ENCODE measurements at places on chromosomes 7 and 10.

DNA sequence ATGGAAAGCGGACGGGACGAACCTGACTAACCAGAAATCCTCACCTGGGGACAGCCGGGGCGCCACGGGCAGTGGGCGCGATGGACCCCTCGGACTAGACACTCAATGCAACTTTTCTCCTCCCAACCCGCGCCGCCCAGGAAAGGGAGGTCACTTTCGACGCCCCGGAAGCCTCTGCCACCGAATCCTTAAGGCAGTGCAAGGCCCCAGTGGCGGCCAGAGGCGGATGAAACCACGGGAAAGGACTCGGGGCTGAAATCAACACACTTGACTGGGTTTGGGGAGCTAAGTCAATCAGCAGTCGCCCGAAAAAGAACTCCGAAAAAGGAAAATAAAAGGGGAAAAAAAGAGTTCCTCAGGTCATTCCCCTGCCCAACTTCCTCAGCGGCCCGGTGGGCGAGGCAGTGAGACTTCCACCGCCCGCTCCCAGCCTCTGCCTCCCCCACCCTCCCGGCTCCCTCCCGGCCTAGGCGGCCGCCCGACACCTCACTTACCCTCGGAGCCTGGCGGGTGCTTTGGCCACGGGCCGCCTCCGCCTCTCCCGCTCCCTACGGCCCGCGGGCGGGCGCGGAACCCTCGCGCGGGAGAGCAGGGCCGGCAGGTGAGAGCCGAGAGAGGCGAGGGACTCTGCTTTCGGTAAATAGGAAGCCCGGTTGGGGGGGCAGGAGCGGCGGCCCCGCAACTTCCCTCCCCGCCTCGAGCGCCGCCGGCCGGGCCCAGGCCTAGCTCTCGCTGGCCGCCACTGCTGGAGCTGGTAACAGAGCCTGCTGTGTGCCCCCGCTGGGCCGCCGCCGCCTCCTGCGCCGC, 518 bp downstream of the WAPL start:
- DNase-seq = peak; percentile 24

DNA sequence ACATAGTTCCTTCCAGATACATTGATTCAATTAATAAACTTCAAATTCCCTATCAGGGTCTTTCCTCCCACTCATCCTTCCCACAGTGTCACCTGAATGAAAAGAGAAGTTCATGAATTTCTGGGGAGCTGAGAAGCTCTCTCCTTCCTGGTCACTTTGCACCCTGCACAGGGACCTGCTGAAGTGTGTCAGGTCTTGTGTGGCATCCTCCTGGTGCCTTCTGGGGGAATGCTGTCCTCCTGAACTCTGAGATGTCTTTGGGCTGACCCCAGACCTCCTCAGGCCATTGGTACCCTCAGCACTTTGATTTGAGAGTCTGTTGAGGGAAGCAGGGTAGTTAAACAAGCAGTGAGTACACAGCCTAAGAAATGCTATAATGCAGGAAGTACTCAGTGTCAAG, 39.5 kb upstream of the ITGA8 start:
- no peak for DNase-seq

GRCh38 chr7:72504061-72504706, 92.0 kb upstream of the CALN1 start:
- DNase-seq = no peak

- no peak for DNase-seq
These were observed 453.2 kb downstream of the TNS3 start for GRCh38 chr7:47128700-47129099.

DNA sequence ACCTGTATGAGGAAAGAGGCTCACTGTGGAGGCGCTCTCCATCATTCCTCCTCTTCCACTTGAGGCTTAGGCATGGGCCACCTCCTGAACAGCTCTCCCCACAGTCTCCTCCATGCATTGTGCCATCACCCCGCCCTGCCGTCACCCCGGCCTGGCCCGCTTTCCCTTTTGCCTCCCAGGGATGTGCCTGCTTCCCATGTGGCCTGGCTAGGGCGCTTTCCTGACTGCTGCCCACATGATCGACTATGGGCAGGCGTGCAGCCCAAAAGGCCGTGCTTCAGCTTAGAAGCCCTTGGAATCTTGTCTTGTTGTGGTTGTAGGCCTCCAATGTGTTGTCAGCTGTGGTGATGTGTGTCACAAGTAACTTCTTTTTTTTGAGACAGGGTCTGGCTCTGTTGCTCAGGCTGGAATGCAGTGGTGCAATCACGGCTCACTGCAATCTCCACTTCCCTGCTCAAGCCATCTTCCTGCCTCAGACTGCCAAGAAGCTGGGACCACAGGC, 1.8 kb upstream of the ACTR3C start:
- DNase-seq = no peak

GRCh38 chr7:123864436-123864835, 19.5 kb downstream of the HYAL4 start:
- DNase-seq = no peak

DNA sequence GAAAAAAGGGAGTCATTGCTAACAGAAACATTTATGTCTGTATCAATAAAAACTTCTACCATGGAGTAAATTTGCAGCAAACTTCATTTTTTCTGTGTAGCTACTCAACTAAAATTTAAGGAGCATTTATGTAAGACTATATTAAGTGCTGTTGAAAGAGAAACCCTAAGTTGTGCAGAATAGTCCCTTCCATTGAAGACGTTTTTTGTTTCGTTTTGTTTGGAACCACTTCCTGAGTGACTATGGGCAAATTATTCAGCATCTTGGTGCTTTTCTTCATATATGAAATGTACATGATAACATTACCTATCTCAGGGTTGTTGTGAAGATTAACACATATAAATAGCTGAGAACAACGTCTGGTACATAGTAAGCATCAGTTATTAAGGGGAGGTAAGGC, 24.3 kb downstream of the SEM1 start:
- DNase-seq = no peak

DNA sequence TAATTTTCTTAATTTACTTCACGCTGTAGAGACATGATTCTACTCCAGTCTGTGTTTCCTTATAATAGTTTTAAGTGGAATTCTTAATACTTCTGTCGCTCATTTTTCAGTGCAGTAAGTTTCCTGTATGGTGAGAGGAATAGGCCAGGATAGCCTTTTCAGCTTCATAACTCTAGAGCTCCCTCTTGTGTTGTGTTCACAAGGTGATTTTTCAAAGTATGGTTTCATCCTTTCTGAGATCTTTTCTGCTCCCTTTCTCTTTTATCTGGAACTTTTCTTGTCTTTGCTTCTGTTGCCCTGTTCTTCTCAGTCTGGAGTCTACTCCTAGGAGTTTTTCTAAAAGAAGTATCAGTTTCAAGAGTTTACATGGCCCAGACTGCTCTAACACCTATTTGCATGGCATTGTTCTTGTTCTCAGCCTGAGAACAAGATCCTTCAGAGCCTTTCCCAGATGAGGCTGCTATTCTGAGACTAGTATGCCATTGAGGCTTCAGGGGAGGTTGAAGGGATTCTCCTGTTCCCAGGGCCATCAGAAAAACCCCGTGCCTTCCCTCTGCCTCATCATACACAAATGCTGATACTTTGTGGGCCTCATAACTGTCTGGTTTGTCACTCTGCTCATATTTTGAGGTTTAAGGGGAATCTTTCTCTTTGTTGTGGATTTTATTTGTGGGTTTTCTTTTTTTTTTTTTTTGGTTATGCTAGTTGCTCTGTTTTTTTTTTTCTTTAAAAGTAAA, 21.8 kb downstream of the NET1 start:
- no peak for DNase-seq

DNA sequence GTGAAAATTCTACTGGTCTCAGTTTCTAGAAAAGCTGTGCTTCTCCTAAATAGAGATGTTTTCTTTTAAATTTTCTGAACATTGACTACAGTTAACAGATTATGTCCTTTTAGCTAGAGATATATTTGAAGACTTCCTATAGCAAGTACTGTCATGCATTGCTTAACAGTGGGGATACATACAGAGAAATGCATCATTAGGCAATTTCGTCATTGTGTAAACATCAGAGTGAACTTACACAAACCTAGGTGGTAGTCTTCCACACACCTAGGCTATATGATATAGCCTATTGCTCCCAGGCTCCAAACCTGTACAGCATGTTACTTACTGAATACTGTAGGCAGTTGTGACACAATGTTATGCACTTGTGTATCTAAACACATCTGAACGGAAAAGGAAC, 28.5 kb downstream of the PIK3CG start:
- DNase-seq = no peak

DNA sequence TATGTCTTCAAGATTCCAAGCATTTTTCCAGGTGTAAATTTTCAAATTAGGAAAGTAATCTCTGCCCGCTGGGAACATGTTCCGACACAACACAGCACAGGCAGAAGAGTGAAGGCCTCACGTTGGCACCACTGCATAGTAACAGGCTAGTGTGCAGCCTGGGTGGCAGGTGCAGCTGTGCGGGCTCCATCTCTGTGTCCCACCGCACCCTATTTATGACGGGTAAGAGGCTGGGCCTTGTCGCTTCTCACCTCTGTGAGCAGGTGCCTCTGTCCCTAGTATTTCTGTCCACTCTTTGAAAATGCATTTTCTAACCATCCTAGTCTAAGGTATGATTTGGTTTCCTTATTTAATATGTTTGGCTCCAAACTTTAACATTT, 24.1 kb downstream of the VIPR2 start:
- no peak for DNase-seq

DNA sequence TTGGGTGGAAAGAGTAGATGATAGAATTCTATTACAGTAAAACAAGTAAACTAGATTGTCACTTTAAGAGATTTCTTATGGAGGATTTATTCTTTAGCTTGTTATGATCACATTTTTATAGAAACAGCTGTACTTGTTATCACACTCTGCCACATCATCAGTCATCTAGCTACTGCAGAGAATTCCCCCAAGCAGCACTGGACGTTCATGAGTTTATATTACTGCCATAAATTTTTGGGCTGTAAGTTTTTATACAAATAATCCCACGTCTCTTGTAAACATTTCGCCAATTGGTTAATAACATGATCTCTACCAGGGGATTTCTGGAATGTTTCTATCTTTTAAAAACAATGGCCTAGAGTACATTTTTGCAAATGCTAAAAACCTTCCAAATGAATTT, 238.8 kb downstream of the POLR1F start:
- DNase-seq = no peak

GRCh38 chr7:36312064-36312914, 77.4 kb upstream of the ANLN start:
- no peak for DNase-seq

DNA sequence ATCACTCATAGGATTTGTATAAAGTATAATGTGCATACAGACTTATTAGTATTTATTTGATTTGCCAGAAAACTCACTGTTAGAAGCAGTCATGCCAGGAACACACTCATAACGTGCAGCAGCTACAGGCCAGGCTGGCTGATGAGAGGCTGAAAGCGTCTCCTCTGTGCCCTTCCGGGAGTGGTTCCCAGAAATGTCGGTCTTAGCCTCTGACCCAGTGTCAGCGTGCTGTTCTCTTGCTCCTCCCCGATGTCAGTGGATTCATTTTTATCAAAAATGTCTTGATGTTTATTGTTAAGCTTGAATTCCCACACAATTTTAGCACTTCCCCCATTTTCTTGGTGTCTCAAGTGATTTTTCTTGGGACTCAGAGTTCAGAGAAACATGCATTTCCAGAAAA, 33.3 kb upstream of the GARS1 start:
- DNase-seq = no peak

DNA sequence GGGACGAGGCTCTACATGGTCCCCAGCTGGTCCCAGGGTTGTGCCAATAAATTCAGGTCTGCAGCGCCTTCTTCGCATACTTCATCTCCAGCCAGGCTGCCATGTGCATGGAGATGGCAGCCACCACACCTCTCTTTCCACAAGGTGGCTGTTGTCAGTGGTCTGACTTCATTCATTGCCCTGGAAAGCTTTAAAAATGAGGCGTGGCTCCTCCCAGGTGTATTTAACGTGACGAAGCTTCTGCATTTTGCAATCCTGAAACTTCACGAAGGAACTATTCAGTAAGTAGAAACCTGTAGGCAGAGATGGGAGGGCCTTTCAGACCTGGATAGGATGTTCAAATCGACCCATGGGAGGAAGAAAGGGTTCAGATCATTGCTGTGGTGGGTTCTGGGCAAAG, 53.7 kb downstream of the PFKFB3 start:
- DNase-seq = no peak

DNA sequence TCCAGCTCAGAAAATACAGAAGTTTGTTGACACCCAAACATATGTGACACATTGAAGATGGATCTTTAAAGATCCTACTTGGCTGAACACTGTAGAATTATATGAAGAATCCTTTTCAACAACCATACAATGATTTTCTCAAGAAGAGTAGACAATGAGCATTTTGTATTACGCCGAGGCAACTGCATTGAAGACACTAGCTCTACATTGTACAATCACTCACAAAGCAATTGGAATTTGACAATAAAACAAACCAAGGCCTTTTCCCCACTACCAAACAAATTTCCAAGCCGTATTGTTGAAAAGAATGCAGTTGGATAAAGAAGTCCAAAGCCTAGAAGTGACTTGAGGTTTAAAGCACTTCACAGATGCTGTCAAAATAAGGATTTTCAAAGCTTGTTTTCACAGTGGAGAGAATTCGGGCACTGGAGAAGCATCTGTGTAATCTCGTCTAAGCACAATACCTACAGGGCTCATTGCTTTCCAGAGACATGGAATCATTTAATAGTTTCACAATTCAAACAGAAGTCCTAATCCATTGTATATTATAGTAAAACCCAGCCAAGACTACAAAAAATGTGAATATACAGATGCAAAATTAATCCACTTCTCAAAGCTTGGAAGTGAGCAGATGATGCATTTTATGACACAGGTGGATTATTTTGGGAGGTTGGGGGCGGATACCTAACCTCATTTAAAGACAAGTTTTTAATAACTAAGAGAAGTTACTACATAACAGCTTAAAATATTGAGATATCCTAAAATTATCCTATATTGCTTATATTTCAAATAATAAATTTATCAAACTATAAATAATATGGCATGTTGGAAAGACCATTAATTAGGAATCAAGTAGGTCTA, 78.6 kb downstream of the SORCS1 start:
- no peak for DNase-seq

DNA sequence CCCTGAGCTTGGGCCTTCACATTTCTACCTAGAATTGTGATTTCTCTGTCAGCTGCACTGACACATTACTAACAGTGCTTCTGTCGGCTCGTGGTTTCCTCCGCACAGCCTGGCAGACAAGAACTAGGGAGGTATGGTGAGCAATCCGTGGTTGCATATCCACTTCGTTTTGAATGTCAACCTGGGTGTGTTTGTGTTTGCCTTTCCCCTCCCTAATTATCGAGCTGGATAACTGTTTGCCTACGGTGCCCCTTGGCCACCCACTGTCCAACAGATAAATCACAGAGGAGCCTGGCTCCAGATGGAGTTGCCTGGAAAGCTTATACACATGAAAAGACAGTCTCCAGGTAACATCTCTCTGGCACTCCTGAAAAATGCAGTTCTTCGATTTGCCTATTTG, 228.8 kb downstream of the TRIL start:
- no peak for DNase-seq

DNA sequence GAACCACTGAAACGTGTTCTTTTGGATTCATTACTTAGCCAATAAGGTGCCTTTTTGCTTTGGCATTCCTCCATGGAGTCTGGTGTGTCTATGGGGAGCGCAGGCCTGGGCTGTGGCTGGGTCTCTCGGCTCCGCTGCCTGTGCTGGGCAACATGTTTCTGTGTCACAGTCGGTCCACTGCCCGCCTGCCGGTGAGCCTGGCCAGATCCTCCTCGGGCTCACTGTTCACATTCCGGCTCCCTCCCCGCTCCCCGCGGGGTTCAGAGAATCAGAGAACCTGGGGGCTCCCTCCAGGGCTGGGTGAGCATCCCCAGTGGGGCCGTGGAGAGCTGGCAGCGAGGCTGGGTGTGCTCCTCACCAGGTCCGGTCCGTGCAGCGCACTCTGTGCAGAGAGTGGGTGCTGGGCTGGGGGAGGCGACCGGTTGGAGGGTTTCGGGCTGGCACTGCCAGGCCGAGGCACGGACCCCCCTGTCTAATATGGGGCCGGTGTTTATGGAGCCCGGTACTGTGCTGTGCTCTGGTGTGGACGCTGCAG, 70.4 kb downstream of the INPP5A start:
- DNase-seq = no peak

All from activated T-cell treated with anti-CD3 and anti-CD28 coated beads for 1 hour (primary cell).